CD4-positive, alpha-beta T cell treated with Interleukin-4 for 1 hour (primary cell): ENCODE measurements at places on chromosomes 13 and 19.

- DNase-seq, result no peak
Measured at GRCh38 chr19:30675086-30675485, 302.9 kb downstream of the ZNF536 start.

- DNase-seq, result no peak
Measured at GRCh38 chr13:79359064-79359463, 47.0 kb downstream of the RBM26 start.

DNA sequence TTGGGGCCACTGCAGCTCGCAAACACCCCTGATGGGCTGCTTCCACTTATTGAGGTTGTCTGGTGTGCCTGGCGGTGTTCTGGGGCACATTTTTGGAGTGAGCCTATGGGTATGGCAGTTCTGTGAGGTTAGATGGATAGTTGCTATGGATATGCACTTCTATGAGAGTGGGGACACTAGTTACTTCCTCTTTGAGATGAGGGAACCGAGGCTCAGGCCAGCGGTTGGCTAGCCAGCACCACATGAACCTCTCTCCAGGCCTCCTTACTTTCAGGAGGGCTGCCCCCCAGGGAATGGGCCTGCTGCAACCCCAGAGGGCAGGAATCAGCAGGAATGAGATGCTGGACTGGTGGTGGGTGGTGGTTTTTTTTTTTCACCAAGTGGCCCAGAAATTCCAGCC is 13.5 kb upstream of the PRR19 start:
- no peak for DNase-seq

GRCh38 chr13:26557051-26557392 is 461 bp upstream of the WASF3 start:
- DNase-seq, result no peak

- no peak for DNase-seq
Measured at GRCh38 chr13:112761701-112762689, 72.2 kb downstream of the ATP11A start.

GRCh38 chr13:45336025-45336800 is 4.8 kb downstream of the TPT1 start:
- DNase-seq, result no peak

DNA sequence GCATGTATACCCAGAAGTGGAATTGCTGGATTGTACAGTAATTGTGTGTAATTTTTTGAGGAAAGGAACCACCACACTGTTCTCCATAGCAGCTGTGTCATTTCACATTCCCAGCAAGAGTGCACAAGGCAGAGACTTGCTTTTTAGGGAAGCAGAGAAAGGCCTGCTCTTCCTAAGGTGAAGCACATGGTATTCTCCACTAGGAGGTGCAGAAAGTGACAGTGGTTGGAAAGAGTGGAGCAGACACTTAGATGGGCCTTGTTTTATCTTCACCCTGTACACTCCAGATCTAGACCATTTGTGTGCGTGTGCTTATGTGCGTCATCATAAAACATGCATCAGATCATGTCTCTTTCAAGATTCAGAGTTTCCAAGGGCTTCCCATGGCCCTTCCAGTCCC is 35.0 kb downstream of the FAM124A start:
- DNase-seq, result no peak

GRCh38 chr13:104534847-104535246 is 1468.6 kb upstream of the SLC10A2 start:
- no peak for DNase-seq

- DNase-seq, result peak; percentile 12
Measured at GRCh38 chr13:26914624-26915023, 154.0 kb upstream of the GPR12 start.

- DNase-seq, result peak; percentile 41
Measured at GRCh38 chr13:33610438-33611120, 207.4 kb upstream of the RFC3 start.

- no peak for DNase-seq
Measured at GRCh38 chr19:54425382-54425723, 10.1 kb downstream of the TTYH1 start.

- DNase-seq, result no peak
Measured at GRCh38 chr19:40947573-40947972, 43.5 kb upstream of the CYP2B6 start.

DNA sequence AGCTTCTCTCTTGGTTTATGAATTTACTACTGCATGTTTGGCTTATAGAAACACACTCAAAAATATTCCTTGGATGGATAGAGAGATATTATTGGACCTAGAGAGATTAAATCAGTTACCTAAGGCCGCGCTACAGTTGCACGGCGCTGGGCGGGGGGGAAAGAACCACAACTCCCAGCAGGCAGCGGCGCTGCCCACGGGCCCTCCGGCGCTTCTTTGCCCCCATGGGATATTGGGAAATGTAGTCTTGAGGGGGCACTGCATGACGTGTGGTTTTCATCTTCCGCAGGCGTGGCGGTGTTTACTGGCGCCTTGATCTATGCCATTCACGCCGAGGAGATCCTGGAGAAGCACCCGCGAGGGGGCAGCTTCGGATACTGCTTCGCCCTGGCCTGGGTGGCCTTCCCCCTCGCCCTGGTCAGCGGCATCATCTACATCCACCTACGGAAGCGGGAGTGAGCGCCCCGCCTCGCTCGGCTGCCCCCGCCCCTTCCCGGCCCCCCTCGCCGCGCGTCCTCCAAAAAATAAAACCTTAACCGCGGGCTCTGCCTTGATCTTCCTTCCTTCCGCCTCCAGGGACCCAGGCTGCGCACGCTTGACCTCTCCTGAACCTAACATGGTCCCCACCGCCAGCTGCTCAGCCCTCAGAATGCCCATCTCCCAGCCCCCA is 4.8 kb downstream of the EMP3 start:
- DNase-seq, result peak; percentile 89

DNA sequence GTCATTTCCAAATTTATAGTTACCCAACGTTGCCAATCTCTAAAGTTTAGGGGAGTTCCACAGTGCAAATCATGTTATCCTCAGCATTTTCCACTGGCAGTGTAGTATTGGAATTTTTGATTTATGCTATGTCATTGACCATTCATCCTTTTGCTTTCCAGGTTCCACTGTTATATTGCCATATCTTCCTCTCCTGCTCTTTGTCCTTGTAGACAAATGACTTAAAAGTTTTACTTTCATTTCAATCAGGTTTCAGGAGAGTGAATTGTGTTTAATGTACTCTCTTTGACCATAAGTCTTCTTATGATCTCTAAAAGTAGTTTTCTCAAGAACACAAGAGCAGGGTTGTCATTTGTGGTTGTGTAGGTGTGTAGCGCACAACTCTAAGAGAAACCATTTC is 274.6 kb downstream of the COG6 start:
- no peak for DNase-seq

DNA sequence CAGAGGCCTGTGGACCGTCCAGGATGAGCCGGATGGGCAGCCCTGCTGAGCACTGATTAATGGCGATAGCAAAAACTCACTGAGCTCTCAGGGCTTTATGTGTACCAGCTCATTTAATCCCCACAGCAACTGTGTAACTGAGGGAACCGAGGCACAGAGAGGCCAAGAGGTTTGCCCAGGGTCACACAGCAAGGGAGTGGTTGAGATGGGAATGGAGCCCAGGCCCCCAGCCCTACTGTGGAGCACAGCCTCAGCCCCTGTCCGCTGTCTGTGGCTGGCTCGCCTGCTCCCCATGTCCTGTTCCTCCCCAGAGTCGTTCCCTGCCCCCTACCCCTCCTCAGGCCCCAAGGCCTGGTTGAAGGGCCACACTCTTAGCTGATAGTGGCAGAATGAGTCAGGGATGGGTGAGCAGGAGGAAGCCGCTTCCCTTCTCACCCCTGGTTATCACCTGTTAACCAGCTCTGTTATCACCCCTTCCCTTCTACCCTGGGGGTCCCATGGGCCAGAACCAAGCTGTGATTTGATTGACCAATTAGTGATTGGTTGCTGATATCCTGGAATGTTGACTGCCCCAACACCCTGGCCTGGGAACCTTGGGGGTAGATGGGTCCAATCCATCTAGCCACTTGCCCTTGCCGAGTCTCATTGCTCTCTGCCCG is 21.2 kb downstream of the CAPN12 start:
- DNase-seq, result no peak

- no peak for DNase-seq
Measured at GRCh38 chr13:40422588-40423235, 243.7 kb downstream of the FOXO1 start.

GRCh38 chr13:113183450-113184129 is 24.9 kb downstream of the PCID2 start:
- DNase-seq, result no peak

DNA sequence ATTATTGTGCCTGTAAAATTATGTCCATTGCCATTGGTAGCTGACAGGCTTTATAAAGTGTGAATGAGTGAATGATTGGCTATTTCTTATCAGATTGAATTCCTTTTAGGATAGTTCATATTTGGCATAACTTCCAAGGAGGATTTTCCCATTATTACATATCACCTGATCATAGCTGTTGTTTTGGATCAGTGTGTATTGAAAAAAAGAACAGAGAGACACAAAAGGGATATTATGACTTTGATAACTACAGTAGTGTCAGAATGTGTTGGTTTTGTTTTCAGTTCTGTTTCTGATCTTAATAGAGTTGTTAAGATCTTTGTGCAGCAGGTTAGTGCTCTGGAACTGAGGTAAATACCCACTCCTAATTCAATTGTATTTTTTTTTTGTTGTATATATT is 103.8 kb downstream of the LRCH1 start:
- no peak for DNase-seq

DNA sequence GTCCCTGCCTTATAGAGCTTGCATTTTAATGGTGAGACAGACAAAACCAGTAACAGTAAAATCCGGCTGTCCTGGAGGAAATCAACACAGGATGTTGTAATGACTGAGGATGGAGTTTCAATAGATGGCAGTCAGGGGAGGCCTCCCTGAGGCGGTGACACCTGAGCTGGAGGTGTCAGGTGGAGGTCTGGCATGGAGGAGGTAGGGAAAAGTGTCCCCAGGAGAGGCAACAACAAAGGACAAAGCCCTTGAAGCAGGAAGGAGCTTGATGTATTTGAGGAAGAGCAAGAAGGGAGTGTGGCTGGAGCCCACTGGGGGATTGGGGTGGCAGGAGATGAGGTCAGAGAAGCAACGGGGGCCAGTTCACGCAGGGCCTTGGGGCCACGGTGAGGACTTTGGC is 7.8 kb downstream of the GRIN2D start:
- no peak for DNase-seq

GRCh38 chr13:76887076-76887563 is 915 bp upstream of the KCTD12 start:
- no peak for DNase-seq

DNA sequence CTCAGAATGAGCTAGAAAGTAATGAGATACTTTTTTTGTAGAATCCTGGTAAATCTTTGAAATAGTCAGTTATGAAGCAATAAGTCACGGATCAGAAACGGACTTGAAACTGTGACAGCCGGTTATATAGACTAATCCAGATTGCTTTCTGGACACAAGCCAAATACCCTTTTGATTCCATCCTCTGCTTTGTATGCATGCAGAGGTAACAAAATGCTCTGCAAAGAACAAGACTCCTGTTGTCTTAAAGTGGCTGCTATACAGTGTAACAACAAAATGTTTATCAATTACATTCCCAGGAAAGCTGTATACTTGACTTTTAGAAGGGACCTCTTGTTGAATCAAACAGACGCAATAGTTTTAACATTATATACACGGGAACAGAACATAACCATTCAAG is 66.5 kb upstream of the STARD13 start:
- no peak for DNase-seq
